ENCODE measurements at places on chromosomes 5 and 9. TPM values are rescaled to one million over a fixed set of nuclear protein-coding genes. Genes with fewer than 3 reads are reported as not detected.

OTULINL gene
- 0.37 TPM for total RNA-seq

TMEM232 gene
- 5.1 TPM for total RNA-seq

FKTN gene
- 34.5 TPM for total RNA-seq

HK3 gene
- not detected for total RNA-seq

ADAMTS16 gene
- total RNA-seq, result 2.9 TPM

Data from subcutaneous preadipocyte (primary cell).